Activated T-helper 1 cell treated with Interleukin-2 at 50 U/mL for 16 hours (primary cell): ENCODE measurements at places on chromosomes 1 and 21.

- DNase-seq: no peak
Observed at GRCh38 chr1:101960142-101960541, 36.6 kb downstream of the OLFM3 start.

DNA sequence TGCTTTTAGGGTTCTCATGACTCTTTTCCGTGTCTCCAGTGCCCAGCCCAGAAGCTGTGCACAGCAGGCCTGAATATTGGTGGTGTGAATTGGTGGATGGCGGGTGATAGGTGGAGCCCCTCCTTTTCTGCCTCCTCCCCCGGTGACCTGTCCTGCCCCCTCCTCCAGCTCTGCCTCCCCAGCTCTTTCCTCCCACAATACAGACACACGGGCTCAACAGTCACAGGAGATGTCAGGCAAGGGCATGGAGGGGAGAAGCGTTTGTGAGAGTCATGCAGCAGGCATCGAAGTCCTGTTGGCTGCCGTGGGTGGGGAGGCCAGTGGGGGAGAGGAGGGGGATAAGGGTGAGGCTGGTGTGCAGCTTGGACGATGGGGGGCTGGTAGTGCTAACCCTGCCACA, 17.3 kb upstream of the TTC4 start:
- DNase-seq: no peak

GRCh38 chr1:180218806-180219765, 11.0 kb upstream of the LHX4 start:
- no peak for DNase-seq

DNA sequence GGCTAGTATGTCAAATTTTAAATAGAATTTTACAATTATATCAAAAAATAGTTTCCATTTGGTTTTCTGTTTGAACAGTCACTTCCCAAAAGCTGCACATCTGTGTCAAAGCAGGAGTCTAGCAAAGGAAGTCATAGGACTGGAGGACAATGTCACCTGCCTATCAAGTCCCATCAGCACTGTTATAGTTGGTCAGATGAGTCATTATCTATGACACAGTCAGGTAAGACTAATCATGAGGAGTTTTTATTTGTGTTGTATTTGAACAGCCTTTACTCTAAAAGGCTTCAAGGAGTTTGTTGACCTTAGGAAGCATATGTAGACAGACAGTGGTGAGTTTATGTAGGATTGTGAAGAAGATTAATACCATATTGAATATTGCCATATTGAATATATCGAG, 74.2 kb upstream of the QSOX1 start:
- DNase-seq: no peak

DNA sequence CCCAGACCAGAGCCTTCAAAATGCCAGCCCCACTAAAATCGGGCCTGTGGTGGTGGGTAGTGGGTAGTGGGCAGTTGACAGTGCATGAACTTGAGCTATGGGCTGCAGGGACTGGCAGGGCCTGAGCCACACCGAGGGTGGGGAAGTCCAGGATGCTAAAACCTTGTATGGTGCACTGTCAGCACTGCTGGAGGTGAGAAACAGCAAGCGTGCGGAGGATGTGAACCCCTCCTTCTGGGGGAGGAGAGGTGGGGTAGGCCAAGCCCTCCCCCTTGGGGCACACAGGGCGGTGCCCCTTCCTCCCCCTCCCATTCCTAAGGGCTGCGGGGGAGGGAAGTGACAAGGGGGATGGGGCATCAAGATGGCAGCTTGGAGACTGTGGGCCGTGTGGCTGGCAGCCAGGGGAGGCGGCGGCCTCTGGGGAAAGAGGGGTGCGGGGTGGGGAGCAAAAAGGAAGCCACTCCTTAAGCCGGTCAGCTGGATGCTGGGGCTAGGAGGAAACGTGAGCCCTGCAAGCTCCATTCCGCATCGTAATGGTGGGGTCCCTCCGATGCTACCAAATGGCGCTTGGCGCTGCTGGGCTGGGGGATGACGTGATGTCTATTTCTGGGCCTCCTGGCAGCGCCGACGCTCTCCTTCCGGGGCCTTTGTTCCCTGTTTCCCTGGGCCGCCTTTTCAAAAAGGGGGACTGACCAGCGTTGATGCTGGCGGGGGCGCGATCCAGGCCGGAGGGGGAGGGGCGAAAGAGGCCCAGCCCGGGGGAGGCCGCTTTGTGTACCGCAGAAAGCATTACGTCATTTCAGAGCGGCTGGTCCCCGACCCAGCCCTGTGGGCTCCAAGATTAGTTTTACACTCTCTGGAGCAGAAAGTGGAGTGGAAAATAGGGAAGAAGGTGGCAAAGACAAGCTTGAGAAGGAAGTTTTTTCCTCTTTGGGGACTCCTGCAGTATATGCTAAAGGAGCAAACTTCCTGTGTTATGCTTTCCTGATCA, 809 bp downstream of the SYT11 start:
- peak; percentile 14 for DNase-seq

GRCh38 chr1:153509036-153509435, 26.8 kb downstream of the S100A6 start:
- no peak for DNase-seq

GRCh38 chr1:161720956-161721737, at the start of gene FCRLB:
Gene FCRLB, plus strand, starts transcription at chr1:161721544. Its CDS starts 1,129 bp downstream, at chr1:161722673.
- no peak for DNase-seq

DNA sequence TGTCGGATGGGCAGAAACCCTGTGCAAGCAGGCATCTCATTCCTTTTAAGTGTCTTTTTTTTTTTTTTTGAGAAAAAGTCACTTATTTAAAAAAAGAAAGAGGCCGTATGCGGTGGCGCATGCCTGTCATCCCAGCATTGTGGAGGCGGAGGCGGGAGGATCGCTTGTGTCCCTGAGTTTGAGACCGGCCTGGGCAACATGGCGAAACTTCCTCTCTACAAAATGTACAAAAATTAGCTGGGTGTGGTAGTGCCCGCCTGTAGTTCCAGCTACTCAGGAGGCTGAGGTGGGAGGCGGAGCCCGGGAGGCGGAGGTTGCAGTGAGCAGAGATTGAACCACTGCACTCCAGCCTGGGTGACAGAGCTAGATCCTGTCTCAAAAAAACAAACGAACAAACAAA, 1.7 kb downstream of the GPR137B start:
- no peak for DNase-seq

GRCh38 chr1:179870870-179871269, 6.7 kb downstream of the TOR1AIP2 start:
- DNase-seq: no peak

DNA sequence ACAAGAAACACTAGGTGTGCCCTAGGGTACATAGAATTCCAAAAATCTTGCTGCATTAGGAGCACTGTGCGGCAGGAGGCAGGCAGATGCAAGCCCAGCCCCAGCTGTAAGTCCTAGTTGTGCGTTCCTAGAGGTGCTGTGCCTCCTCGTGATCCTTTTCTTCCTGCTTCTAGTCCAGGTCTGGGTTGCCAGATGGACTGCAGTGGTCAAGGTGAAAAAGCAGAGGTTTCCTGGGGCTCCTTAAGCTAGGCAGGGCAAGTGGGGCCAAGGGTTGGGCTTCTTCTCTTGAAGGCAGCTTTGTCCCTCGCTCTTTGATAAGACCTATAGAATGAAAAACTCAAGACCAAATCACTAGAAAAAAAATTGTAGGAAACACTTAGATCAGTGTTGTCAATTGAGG, 21.6 kb upstream of the SLC45A3 start:
- no peak for DNase-seq

- DNase-seq: no peak
Observed at GRCh38 chr1:24032981-24033380, 52.9 kb upstream of the SRSF10 start.

GRCh38 chr1:85936470-85936869, 220.1 kb downstream of the COL24A1 start:
- no peak for DNase-seq

- no peak for DNase-seq
Observed at GRCh38 chr1:45913731-45914501, 110.5 kb downstream of the MAST2 start.

DNA sequence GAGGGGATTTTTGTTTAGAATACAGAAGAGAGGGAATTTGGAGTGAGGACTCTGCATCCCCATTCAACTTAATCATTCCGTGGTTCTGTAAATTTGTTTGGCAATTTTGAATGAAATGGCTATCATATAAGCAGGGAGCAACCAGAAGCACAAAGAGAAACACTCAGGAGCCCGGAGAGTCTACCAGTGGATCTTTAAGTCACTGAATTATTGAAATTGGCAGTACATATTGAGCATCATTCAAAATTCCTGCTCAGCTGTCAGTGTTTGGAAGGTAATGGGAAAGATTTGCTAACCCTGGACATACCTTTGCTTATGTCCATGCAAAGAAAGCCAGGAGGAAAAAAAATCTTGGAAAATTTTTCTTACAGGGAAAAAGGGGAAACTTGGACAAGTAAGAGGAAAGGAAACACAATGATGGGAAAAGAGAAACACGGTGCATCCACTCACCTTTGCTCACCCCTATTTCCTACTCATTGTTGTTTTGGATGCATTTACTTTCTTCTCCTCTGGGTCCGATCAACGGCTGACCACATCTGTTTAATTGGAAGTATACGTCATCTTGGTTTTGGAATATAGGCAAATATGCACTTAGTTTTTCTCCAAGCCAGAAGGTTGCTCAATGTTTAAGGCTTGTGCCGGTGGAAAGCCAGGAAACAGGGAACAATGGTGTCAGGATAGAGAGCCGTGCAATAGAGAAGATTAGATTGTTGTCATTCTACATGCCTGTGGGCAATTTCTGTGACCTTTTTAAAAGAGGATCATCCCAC, 243.0 kb upstream of the LYPLAL1 start:
- no peak for DNase-seq

DNA sequence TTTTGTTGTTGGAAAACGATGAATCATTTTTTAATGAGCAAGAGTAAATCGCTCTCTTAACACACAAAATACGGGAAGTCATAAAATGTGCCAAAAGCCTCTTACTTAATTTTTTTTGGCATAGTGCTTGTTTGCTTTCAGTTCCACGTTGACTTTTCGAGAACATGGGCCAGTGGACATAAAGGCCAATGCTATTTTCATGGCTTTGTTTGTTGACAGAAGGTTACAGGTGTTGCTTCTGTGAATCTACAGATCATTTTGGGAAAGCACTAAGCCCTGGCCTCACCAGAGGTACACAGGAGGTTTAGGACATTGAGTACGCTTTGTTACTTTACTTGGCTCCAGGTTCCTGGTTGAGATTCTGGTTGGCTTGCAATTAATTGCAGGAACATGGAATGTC, 199.4 kb upstream of the HMCN1 start:
- DNase-seq: no peak

- DNase-seq: no peak
Observed at GRCh38 chr1:26771643-26772321, 16.0 kb upstream of the PIGV start.

- no peak for DNase-seq
Observed at GRCh38 chr1:55658917-55659316, 443.8 kb upstream of the USP24 start.

DNA sequence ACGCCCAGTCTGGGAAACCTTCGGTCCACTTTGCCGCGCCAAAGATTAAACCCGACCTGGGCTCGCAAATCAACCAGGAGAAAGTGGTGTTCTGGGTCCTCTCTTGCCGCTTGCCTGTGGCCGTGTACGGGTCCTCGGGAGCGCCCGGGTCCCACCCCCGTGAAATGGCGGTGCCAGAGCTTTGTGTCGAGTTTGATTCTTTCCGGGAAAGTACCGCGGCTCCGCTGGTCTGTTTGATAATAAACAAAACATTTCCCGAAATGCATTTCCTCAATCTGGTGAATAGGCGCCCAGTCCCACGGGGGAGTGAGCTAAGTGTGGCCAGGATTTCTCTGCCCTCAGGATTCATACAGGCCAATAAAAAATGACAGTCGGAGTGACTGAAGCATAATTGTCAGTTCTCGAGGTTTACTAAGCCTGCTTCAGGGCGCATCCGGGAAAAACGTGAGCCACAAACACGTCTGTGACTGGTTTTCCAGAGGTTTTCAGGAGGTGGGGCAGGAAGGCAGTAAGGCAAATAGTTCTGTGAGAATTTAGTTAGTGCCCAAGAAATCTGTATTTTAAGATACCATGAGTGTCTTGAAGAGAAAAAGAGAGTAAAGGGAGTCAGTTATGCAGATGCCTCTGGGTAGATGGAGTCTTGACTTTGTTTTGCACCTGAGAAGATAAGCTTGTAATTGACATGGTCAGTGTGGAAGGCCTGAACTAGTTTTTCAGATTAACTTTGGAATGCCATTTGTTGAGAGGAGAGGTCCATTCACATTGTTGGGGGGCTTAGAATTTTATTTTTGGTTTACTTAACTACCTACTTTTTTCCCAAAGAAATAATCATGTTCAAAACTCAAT, 675 bp downstream of the IFNAR1 start:
- DNase-seq: peak; percentile 47

GRCh38 chr1:19976317-19977003, 3.0 kb downstream of the PLA2G2A start:
- no peak for DNase-seq

GRCh38 chr1:174013864-174014418, 8.2 kb downstream of the RC3H1 start:
- no peak for DNase-seq

- DNase-seq: no peak
Observed at GRCh38 chr1:229191066-229191674, 79.7 kb upstream of the RAB4A start.

GRCh38 chr1:60073605-60074278, at the start of gene C1orf87:
Gene C1orf87, minus strand, starts transcription at chr1:60073770. Its CDS starts 1,127 bp downstream, at chr1:60072643.
- no peak for DNase-seq

DNA sequence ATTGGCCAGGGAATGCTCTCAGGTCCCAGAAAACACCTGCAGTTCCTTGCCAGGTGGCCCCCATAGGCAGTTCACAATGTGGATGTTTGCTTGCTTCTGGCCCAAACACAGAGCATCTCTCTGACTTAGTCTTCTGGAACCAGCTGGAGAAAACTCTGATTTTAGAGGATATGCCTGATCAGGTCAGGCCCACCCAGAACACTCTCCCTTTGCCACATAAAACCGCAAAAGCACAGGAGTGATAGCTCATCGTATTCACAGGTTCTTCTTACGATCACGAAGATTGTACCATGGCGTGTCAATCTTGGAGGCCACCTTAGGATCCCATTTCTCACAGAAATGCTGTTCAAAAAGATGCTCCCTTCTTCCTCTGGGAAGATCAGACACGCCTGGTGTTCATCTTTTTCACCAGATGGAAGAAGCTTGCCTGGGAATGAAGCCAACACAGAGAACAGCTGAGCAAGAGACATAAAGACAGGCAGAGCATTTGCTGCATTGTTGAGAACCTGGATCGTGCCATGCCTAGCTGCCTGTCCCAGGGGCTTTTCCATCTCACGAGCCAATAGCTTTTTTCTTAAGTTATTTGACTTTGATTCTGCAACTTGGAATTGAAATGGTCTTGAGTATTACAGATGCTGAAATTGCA, 11.6 kb upstream of the CD247 start:
- no peak for DNase-seq

GRCh38 chr1:204295671-204296070, 64.1 kb downstream of the PLEKHA6 start:
- DNase-seq: no peak
